ENCODE measurements at places on chromosomes 12 and 14.

GRCh38 chr14:100223332-100224201 is 15.4 kb upstream of the YY1 start:
- DNase-seq: peak; percentile 28

DNA sequence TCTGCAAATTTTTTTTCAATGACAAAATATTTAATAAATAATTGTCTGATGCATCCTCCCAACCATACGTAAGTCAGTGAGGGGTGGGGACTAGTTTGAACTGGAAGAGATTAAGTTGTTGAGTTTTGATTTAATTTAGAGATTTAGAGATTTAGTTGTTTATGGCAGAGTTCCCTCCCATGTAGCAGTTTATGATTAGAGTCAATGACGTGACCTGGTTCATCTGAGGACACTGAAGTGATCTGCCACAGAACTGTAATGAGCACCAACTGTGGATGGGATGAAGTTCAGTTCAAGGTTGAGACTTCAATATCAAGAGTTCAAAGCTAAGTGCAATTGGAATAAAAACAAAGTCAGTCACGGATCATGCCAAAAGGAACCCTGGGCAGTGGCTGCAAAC is 609.3 kb downstream of the NOVA1 start:
- no peak for DNase-seq

GRCh38 chr12:43835656-43836474 is at the start of gene TMEM117:
Gene TMEM117 (plus strand): TSS chr12:43836081.
- DNase-seq: peak; percentile 72

GRCh38 chr12:75982979-75983660 is 48.5 kb downstream of the PHLDA1 start:
- DNase-seq: no peak

- DNase-seq: no peak
Measured at GRCh38 chr12:55002355-55002754, 17.4 kb upstream of the NEUROD4 start.

DNA sequence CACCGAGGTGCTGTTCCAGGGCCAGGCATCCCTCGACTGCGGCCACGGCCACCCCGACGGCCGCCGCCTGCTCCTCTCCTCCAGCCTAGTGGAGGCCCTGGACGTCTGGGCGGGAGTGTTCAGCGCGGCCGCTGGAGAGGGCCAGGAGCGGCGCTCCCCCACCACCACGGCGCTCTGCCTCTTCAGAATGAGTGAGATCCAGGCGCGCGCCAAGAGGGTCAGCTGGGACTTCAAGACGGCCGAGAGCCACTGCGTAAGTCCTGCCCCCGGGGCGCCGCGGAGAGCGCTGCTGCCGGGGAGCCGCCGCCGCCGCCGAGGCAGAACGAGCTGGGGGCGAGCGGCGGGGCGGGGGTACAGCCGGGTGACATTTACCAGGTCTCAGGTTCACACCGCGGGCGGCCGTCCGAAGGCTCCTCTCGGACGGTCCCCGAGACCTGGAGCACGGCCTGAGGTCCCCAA is 1.4 kb downstream of the PLXNC1 start:
- DNase-seq: peak; percentile 42

GRCh38 chr12:51922762-51923505 is 15.6 kb downstream of the ACVRL1 start:
- no peak for DNase-seq

DNA sequence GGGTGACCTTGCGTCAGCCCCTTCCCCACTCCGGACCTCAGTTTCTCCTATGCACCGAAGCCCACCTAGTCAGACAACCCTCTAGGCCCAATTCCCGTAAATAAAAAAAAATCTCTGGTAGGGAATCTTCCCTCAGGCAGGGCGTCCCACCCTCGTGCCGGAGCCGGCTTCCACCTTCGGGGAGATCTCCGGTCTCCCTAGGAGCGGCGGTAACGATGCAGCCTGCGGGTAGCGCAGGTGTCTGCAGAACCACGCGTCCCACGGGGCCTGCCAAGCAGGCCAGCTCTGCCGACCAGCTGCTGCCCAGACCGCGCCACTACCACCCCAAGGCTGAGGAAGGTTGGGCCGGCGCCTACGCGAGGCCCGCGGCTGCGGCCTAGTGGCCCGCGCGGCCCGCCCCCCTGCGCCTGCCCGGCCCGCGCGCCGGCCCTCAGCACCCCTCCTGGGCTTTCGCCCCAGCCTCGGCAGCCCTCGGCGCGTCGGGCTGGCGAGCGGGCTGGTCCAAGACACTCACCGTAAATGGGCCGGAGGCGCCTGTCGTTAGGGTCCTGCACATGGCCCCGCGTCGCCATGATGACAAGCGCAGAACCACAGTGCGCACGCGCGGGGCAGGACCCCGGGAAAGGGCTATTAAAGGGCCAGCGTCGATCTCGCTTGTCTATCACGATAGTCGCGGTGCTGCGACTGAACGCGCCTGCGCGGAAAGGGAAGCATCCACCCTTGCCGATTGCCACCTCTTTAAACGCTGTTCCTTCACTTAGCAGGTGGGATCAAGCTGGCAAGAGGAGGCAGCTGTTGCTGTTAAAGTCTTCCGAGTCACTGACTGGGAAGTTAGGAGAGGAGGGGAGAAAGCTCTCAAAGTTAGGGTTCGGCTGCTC is at the start of gene NAA25:
Gene NAA25 (minus strand): TSS at position 582 of the 878 bp plus-strand sequence. CDS start 10 bp downstream, at position 572.
- DNase-seq: peak; percentile 92

DNA sequence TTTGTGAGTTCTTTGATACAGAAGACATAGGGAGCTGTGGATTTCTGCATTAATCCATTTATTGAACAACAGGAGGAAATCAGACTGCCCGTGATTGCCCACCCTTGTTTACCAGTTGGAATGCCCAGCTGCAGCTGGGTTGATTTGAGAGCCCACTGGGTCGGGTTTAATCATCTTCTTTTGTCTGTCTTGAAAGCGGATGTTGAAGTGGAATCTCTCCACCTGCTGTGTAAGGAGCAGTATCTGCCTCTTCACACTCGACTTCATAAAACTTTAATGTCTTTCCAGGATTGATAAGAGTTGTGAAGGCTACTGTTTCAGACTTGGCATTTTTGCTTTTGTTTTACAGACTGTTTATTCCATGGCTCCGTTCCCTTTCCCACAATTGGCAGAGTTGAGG is 39.9 kb downstream of the TBC1D30 start:
- no peak for DNase-seq

- DNase-seq: no peak
Measured at GRCh38 chr12:67751381-67751928, 102.9 kb downstream of the DYRK2 start.

DNA sequence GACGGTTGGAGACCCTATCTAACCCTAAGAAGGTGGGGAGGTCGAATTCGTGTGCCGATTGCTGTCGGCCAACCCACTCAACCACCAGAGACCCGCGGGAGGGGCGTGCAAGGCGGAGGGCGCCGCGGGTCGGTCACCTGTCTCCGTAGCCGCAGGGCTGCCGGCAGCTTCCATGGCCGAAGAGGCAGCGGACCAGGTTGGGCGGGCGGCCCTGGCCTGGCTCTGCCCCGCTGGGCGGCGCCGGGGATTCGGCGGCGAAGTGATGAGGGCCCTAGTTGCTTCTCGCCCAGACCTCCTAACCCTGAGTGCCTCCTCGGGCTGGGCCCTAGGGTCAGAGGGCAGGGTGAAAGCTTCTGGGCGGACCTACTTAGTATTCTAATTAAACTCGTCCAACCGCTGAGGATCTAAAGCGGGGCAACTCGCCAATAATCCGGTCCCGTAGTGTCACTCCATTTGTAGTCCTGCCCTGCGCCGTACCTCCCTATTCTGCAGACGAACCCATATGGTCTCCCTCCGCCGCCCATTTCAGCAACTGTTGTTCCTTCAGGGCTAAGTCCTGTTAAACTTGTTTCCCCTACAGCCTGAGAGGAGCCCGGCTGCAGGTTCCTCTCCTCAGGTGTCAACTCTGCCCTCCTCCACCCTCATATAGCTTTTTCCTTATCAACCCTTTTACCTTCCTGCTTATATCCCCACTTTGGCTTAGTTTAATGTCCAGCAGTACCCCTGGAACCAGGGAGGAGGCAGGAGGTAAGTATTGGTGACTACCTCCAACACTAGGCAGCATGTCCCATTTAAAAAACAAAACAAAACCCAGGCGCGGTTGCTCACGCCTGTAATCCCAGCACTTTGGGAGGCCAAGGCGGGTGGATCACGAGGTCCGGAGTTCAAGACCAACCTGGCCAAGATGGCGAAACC is at the start of gene PYM1:
Gene PYM1 (minus strand): TSS at position 307 of the 915 bp plus-strand sequence. CDS start 133 bp downstream, at position 174.
- DNase-seq: peak; percentile 83

- no peak for DNase-seq
Measured at GRCh38 chr12:130633771-130634170, 82.3 kb downstream of the RIMBP2 start.

DNA sequence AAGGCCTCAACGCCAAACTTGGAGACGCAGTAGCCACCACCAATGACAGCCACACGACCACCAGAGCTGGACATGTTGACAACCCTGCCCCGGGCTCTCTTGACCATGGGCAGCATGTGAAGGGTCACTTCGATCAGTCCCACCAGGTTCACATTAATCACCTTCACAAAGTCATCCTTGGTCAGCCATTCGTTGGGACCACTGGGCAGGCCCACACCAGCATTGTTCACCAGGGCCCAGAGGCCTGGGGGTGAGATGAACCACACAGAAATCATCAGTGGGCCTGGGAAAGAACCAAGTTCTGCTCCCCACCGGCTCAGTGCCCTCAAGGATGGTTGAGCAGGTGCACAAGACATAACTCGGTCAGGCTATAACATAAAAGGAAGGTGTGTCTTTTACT is 4.0 kb downstream of the SDR9C7 start:
- DNase-seq: no peak

DNA sequence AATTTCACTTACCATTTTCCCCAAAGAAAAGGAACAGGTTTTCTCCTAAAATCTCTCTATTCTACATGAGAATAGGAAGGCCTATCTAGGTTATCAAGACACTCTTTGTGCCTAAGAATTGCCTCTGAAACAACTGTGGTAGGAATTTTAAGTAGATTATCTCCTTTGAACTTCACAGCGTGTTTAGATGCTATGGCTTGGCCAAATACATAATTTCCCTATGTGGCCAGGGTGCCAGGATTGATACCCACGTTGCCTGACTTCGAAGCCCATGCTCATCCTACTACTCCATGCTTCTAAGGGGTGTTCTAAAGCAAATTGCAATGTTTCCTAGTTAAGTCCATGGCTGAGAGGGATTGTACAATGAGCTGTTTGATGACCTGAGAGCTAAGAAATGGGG is 241.5 kb upstream of the FBXO33 start:
- no peak for DNase-seq

- DNase-seq: peak; percentile 33
Measured at GRCh38 chr12:31832740-31833729, 104.2 kb upstream of the AMN1 start.

- peak; percentile 74 for DNase-seq
Measured at GRCh38 chr14:51869411-51870100, 9.1 kb downstream of the GNG2 start.

GRCh38 chr12:32076941-32077340 is 29.7 kb upstream of the BICD1 start:
- no peak for DNase-seq

DNA sequence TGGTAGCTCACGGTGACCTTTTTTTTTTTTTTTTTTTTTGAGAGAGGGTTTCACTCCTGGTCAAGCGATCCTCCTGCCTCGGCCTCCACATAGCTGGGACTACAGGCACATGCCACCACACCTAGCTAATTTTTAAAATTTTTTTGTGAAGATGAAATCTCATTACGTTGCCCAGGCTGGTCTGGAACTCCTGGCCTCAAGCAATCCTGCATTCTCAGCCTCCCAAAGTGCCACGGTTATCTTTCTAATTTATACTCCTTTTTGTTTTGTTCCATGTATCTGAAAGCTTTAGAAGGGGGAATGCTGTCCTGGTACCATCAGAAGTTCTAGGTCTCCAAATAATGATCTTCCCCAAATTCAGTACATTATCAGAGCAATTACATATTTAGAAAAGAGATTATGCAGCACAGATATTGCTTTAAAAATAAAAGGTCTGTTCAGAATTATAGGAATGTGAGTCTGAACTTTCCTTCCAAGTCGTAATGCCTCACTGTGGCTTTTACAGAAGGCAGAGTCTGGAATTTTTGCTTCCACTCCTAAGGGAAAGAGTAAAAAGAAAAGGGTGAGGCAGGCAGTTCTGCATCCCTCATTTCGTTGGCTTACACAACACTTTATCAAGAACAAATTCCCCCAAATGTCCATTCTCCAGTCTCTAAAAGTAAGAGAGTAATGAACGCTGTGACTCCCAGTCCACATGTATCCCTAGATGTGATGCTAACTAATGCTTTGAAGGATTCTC is 73.0 kb downstream of the GCH1 start:
- DNase-seq: no peak

Measured in stimulated activated CD8-positive, alpha-beta memory T cell treated with anti-CD3 and anti-CD28 coated beads, Interleukin-4, amount 100 ng/mL, for 48 hours (primary cell).